ENCODE measurements at places on chromosomes 4 and X.

- no peak for DNase-seq
Observed at GRCh38 chr4:88009871-88010270, 2.4 kb downstream of the PKD2 start.

DNA sequence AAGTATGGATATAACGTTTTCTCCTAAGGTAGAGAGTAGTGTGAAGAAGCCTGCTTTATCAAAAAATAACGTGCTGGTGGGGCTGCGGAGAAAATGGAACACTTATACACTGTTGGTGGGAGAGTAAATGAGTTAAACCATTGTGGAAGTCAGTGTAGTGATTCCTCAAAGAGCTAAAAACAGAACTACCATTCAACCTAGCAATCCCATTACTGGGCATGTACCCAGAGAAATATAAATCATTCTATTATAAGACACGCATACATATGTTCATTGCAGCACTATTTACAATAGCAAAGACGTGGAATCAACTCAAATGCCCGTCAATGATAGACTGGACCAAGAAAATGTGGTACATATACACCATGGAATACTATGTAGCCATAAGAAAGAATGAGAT is 196.4 kb downstream of the DMD start:
- no peak for DNase-seq

GRCh38 chrX:3567686-3568085 is 145.8 kb downstream of the PRKX start:
- DNase-seq = no peak

- DNase-seq = no peak
Observed at GRCh38 chr4:677431-678293, 3.3 kb downstream of the MYL5 start.

DNA sequence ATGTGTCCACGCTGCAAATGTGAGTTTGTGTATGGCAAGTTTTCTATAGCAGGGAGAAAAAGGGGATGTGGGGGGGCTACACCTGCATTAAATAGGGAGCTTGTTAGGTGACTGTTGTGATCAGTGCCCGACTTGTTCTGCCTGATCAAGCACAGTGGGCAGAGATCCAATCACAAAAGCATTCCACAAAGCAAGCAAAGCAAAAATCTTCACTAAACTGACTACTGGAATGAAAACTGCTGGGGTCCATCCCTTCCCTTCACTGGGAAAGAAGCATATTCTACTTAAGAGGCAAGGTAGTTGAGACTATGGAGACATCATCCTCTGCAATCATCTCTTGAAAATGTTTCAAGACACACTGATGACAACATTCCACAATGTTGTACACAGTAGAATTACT is 5.2 kb downstream of the IRS4 start:
- no peak for DNase-seq

GRCh38 chr4:75598390-75598789 is 31.9 kb downstream of the CDKL2 start:
- DNase-seq = no peak

GRCh38 chrX:17567187-17567586 is 170.1 kb upstream of the SCML1 start:
- DNase-seq = no peak

DNA sequence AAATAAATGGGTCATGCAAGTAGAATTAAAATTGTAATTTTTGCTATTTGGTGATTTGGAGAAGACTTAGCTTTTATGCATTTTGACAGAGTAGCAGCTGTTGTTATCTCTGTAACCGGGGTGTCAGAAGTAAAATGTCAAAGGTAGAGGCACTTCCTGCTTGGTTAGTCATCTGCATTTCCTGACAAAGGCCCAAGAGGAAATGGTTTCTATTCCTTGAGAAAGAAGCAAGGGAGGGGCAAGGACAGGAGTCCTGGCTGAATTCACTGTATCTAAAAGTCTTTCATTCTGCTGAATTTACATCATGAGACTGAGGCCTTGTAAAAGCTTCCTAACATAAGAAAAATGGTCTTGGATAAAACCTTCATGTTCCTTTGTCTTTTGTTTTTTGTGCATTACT is 550.9 kb upstream of the BOD1L1 start:
- no peak for DNase-seq

- DNase-seq = peak; percentile 83
Observed at GRCh38 chr4:141133146-141133998, at the start of gene RNF150. RNF150 (minus strand) TSS chr4:141133469.

DNA sequence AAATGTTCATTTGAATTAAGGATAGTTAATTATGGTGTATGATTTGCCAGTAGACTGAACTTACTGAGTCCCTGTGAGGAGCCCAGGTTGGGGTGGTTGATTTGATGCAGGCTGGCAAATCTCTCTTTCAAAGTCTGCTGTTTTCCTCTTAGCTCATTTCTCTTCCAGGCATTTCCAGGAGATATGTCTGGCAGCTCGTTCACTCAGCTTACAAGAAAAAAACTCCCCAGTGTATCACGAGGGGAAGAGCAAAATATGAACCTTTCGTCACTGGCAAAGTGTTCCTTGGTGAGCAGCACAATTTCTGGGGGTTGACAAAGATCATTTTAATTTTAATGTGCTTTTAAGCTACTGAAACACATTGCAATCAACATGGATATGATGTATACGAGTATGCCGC is 244.2 kb downstream of the CBLL2 start:
- no peak for DNase-seq

All from NCI-H1092 (cell line).